ENCODE measurements at places on chromosomes 3 and 15.

GRCh38 chr15:80850941-80851451 is 71.8 kb downstream of the CEMIP start:
- DNase-seq: no peak

GRCh38 chr3:2023959-2024358 is 74.7 kb upstream of the CNTN4 start:
- DNase-seq: no peak

DNA sequence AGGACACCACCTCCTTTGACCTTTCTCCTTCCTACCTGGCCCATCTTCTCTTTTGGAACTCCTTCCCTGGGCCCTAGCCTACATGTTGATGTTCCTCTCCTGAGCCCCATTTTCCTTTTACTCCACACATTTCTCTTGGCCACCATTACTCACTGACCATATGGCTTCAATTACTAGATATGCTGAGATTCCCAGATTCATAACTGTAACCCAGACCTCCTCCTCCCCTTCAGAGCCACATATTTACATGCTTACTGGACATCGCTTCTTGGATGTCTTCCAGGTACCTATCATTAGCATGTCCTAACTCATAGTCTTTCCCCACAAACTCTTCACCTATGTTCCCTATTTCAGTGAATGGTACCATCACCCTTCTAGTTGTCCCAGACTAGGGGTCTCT is 24.4 kb upstream of the TRIM59 start:
- no peak for DNase-seq

DNA sequence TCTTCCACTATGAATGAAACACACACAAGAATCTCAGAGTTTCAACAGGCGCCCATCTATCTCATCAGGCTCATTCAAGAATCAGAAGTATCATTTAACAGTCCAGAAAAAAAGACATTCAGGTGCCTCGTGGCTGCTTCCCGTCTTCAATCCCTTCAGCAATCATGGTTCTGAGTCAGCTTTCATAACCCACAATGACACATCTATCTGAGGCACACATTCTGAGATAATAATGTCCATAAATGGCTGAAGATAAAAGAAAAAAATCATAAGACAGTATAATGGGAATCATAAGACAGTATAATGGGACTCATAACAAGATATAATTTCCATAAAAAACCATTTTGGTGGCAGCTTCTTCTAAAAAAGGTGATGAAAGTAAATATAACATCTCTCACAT is 52.4 kb downstream of the TNIK start:
- DNase-seq: no peak

- no peak for DNase-seq
Observed at GRCh38 chr15:91186904-91187656, 87.0 kb downstream of the SV2B start.

GRCh38 chr3:113614402-113614801 is 82.0 kb downstream of the USF3 start:
- no peak for DNase-seq

GRCh38 chr3:36840453-36840921 is 76.1 kb upstream of the DCLK3 start:
- DNase-seq: no peak

DNA sequence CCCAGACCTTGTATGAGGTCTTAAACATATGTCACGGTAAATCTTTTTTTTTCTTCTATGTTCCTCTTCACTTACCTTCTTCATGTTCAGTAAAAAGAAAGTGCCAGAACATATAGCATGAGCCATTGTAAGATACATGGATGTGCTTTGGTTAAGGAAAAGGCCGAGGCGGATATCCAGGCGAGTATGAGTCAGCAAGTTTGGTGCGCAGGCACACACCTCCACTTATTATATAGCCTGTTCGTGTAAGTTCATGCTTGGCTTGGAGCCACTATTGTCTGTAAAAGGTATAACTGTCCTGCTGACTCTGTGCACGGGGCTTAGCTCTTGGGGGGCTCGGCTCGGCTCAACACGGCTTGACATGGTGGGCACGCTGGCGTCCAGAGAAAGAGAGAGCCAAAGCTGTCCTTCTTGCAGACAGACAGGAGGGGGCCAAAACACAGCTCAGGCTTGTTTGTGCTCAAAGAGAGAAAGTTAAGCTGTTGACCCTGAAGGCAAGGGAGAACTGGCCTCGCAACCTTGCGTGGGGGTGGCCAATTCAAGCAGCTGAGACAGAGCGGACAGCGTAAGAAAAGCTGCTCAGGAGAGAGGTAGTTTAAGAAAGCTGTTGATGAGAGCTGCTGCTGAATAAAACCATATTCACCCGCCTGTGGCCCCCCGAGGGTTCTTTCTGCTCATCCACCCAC is 251.2 kb downstream of the SLC9A9 start:
- DNase-seq: no peak

- no peak for DNase-seq
Observed at GRCh38 chr3:53809764-53810400, 36.3 kb downstream of the CHDH start.

DNA sequence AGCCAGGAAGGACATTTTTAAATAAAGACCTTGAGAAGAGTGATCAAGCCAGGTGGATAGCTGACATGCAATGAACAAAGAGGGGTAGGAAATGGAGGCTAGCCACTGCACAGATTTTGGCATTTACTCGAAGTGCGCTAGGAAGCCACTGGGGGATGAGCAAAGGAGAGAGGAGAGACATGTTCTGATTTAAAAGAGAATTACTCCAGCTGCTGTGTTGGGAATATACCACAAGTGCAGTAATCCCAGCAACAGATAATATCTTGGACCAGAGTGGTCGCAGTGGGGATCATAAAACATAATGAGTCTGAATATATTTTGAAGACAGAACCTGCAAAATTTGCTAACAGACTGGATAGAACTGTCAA is 19.9 kb downstream of the KPNA4 start:
- no peak for DNase-seq

- no peak for DNase-seq
Observed at GRCh38 chr15:90718232-90718631, 1.1 kb downstream of the BLM start.

- no peak for DNase-seq
Observed at GRCh38 chr3:138081371-138082084, 33.9 kb downstream of the DZIP1L start.

- DNase-seq: no peak
Observed at GRCh38 chr15:100140527-100141308, 201.1 kb downstream of the ADAMTS17 start.

DNA sequence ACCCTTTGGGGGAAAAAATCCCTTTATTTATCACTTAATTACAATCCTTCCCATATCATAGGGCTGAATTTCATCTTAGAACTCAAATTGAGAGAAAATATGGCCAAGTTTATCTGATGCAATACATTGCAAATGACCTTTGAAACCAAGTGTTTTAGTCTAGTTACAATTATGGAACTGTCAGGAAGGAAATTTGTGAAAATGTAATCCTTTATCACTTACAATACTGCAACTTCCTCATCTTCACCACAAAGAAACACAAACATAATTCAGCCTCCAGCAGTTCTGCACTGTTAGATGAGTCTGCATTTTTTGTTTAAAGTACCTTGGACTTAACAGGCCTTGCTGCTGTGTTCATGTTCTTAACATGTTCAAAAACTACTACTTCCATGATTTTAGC is 4.6 kb downstream of the CCPG1 start:
- no peak for DNase-seq

- DNase-seq: no peak
Observed at GRCh38 chr15:68113273-68113672, 59.2 kb downstream of the PIAS1 start.

GRCh38 chr15:93486407-93487117 is 397.6 kb upstream of the RGMA start:
- DNase-seq: no peak

Measured in stimulated activated CD8-positive, alpha-beta memory T cell treated with anti-CD3 and anti-CD28 coated beads, Interleukin-15, amount 100 ng/mL, for 24 hours (primary cell).